ENCODE measurements at places on chromosomes 1 and 21.

- no peak for DNase-seq
These were observed 125.2 kb downstream of the MAP3K21 start for GRCh38 chr1:233452724-233453123.

GRCh38 chr1:219227360-219228057, 53.8 kb downstream of the LYPLAL1 start:
- DNase-seq: no peak

DNA sequence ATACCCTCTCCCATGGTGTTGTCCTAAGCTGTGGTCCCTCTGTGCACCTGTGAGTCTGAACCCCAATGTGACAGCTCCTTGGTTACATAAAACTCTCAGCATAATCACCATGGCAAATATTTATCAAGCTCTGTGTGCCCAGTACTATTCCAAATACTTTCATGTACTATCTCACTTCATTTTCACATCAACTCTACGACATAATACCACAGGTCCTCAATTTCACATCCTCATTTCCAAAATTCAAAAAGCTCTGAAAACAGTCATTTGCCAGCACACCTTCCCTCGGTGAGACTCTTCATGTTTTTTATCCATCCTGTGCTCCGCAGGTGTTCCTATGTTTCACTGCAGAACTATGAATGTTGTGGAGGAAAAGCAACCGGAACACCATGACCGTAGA, 12.4 kb upstream of the CREG1 start:
- DNase-seq: no peak

- DNase-seq: no peak
These were observed 7.1 kb upstream of the THEM5 start for GRCh38 chr1:151860504-151861187.

GRCh38 chr1:23019863-23020625, 776 bp downstream of the KDM1A start:
- DNase-seq: no peak

DNA sequence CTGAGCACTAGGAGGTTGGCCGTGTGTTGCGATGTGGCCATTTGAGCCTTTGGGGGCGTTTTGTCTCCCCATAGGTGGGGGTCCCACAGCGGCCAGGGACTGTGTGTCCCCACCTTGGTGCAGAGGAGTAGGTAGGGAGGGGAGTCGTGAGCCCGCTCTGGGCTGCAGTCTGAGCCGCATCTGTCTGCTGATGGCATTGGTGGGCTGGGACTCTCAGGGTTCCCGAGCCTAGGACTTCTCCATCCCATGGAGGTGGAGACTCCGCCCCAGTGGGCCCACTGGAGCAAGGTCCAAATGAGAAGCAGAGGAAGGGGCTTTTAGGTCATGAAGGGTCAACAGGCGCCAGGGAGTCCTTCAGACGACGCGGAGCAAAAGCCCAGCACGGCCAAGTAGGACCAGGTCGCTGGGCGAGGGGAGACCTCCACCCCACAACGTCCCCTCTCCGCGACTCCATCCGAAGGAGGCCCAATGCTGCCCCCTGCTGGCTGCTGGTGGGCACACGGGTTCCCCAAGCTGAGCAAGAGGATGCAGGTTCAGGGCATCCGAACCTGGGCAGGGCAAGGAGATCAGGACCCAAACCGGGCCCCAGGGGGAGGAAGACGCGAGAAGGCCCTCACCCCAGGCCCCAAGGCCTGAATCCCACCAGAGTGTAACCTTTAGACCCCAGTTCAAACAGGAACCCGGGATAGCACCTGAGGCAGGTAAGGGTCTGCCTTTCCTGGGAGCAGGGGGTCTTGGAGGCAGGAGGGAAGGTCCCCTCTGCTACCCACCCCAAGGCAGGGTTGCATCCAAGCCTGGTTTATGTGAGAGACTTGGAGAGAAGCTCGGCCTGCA, 14.9 kb downstream of the TTC34 start:
- peak; percentile 58 for DNase-seq

- no peak for DNase-seq
These were observed 8.0 kb upstream of the HSD11B1 start for GRCh38 chr1:209696673-209697072.

DNA sequence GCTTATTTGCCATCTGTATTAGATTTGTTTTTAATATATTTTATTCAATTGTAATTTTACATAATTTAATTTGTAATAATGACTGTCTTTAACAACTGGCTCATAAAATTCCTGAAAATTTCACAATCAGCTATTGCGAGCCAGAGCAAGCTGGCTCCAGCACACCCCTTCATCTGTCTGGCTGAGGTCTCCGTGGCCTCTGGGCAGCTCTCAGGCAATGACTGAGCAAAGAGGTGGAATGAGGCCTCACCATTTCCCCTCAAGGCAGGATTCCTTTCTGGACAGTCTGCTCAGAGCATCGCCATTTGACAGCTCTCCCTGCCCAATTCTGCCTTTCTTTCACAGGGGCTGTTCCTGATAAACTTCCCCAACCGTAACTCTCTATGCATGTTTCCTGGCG, 5.8 kb upstream of the KANK4 start:
- DNase-seq: no peak

- no peak for DNase-seq
These were observed 78.3 kb downstream of the NCAM2 start for GRCh38 chr21:21076491-21076890.

DNA sequence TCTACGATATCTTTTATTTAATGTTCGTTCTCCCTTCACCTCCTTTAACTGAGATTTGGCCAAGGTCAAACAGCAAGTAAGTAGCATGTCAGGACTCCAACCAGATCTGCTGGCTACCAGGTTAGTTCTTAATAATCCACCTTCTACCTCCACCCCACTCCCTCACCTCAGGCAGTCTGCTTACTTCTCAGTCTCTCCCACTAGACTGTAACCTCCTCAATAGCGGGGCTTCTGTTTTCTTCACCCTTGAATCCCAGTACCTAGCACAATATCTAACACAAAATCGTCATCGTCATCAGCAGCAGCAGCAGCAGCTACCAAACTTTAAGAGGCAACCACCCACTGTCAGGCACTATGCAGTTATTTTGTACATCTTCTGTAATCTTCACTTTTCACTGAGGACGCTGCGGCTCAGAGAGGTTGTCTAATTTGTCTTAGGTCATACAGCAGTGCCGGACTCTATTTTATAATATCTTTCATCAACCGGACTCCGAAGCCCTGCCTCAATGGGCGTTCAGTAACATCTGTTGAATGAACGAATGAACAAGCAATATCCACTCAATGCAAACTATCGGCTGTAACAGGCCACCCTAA, 859 bp upstream of the MAGI3 start:
- DNase-seq: no peak

DNA sequence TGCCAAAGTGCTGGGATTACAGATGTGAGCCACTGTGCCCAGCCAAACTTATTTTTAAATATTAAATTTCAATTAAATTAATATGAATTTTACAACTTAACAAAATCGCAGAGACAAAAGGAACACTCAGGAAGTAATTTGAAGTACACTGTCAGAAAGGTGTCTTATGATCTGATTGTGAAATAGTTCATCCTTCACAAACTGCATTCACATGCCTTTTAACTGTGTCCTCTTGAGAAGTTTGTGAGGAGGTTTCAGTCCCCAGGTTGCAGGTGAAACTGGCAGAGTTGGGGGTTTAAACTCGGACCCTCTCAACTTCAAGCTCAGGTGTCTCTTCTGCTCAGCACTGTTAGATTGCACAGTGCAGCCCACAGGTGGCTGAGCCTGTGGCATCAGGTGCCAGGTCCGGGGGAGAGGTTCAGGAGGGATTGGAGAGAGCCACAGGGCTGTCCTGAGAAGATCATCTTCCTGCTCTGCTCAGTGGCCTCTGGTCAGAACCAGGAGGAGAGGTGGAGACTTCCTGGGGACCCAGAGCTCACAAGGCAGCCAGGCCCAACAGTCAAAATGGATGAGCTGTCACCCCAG, 152.3 kb upstream of the RAB4A start:
- no peak for DNase-seq

GRCh38 chr1:175564119-175564518, 179.3 kb downstream of the TNR start:
- no peak for DNase-seq

DNA sequence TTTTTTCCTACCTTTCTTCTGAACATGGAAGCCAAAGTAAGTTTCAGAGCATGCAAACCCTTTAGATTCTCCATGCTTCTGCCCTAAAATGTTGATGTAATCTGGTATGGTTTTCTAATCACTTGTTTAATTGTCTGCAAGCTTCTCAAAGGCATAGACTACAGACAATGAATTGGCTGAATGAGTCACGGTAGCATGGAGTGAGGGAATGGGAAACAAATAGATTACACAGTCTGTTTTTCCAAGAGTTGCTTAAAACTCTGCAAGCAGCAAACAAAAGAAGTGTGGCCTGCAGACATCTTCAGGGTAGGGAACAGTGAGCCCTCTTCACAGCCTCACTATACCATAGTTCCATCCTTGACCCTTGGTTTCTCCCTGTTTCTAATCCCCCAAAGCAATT, 326.0 kb downstream of the BARHL2 start:
- DNase-seq: no peak

GRCh38 chr1:100300691-100301090, 34.7 kb downstream of the RTCA start:
- DNase-seq: no peak

- no peak for DNase-seq
These were observed 331.7 kb upstream of the PROX1 start for GRCh38 chr1:213656039-213656438.

GRCh38 chr21:15966231-15966630, 236.4 kb downstream of the USP25 start:
- no peak for DNase-seq

GRCh38 chr1:223811634-223812101, 34.1 kb downstream of the TP53BP2 start:
- no peak for DNase-seq

GRCh38 chr1:59595774-59596173, 219.0 kb upstream of the HOOK1 start:
- no peak for DNase-seq

DNA sequence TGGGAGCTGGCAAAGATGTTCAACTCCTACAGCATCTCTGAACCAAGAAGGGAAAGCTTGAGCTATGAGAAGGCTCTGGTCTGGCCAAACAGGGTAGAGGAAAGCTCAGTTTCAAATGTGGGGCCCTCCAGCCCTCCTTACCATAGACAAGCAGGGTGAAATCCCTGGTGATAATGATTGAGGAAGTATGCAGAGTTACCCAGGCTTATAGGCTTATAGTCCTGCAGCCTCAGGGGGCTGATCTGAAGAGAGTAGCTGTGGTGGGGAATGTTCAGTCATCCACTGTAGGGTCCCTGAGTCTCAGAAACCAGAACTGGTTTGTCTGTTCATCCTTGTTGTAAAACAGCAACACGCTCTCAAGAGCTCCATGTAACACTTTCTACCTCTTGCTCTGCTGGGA, 19.8 kb upstream of the LY9 start:
- no peak for DNase-seq

DNA sequence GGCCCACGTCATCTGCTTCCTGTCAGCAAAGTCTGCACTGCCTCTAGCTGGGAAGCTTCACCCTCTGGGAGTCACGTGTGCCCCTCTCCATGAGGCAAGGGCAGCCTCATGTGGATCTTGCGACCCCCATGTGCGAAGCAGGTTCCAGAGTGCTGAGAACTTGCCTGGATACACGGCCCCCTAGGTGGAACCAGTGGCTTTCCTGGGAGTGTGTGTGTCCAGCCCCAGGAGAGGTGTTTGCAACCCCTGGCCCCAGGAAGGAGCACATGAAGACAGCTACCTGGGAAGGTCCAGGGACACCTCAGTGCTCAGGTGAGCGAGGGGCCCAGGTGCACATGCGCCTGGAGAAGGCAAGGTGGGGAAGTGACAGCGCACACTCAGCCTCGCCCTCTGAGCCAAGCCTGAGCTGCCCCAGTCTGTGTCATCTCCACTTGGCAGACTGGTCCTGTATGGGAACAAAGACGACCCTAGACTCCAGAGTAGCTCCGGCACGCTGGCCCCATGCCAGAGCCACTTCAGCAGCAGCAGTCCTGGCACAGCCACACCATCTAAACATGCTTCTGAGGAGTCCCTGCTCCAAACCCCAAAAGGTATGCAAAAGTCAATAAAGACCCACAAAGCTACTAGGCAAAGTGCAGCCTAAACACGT, 8.9 kb downstream of the LSS start:
- DNase-seq: no peak

DNA sequence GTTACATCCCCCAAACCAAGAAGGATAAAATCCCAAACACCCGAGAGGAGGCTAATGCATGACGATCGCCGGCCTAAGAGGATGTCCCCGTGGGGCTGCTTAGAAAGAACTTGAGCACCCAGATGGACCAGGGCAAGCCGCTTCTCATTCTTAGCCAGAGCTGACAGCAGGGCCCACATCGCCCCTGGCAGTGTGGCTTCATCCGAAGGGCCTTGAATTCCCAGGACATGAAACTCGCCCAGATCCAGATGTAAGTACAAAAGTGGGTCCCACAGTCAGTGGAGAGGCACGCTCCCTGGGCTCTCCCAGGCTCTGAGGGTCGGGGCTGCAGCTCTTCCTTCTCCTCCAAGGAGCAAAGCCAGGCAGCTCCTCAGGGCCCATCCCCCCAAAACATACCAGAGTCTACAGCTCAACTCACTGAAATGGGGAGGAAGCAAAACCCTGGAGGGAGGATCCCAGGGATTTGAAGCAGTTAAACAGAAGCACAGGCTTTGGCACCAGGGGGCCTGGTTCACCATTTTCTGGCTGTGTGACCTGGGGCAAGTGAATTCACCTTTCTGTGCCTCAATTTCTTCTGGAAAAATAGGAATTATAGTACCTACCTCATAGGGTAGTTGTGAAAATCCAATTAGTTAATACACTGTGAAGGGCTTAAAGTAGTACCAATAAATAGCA, 85.6 kb downstream of the MAN1C1 start:
- no peak for DNase-seq

DNA sequence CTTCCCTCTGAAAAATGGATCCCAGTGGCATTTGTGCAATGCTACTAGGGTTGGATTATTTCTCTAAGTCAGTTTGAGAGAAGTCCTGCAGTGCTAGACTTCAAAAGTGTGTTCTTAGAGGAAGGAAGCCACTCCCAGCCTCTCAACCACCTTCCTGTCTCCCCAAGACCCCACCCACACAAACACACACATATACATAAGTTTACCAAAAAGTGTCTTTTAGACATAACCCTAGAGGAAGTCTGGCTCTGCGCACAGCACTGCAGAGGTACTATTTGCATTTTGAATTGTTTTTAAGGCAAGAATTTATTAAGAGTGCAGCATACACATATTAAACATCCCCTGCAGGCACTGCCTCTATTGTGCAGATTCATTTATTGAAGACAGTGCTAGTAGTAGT, 127.3 kb downstream of the HHIPL2 start:
- DNase-seq: no peak

DNA sequence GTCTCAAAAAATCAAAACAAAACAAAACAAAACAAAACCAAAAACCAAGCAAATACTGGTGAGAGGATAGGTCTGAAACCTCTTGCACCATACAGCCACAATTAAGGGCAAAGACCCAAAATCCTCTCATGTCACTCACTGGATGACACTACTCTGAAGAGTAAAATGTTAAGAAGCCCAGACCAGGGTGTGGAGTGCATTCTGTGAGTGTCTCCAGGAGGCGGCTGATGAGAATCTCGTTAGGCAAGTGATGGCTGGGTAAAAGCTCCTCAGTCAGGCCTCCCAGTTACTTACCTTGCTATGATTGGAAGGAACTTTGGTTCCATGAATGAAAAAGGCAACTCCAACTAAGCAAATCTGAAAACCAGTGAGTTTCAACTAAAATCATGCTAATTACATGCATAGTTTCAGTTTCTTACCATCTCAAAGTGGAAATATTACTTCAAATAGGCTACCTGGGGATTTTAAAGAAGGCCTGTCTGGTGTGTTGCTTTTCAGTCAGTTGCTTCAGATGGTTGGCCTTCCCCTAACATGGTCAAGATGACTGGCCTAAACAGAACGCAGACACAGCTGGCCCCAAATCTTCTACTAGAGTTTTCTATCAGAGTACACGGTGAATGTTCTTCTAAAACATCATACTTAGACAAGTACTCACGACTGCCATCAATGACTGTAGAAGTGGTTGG, 95.1 kb downstream of the KIAA0319L start:
- DNase-seq: no peak
